Stimulated activated CD8-positive, alpha-beta memory T cell treated with anti-CD3 and anti-CD28 coated beads, Interleukin-7, amount 100 ng/mL, for 24 hours (primary cell): ENCODE measurements at places on chromosomes 1 and 21.

GRCh38 chr1:116472431-116472961 lies 98.3 kb downstream of the CD58 start:
- no peak for DNase-seq

DNA sequence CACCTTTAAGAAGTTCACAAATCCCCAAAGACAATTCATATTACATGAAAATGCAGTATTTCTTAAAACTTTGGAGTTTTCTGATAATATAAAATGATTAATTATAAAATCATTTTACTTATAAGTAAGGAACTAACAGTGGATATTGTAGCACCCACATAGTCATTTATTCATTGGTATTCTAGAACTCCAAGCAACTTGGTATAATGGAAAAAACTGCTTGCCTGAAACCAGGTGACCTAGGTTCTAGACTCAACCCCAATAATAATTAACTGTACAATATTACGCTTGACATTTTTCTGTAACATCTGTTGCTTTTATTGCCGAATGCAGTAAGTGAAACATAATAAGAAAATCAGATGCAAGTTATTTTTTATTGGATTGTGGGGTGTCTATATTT lies 2.4 kb downstream of the PLA2G4A start:
- DNase-seq = no peak

GRCh38 chr21:44549525-44550211 lies 1.6 kb downstream of the KRTAP10-2 start:
- no peak for DNase-seq

GRCh38 chr21:15355066-15355465 lies 290.3 kb upstream of the NRIP1 start:
- no peak for DNase-seq

DNA sequence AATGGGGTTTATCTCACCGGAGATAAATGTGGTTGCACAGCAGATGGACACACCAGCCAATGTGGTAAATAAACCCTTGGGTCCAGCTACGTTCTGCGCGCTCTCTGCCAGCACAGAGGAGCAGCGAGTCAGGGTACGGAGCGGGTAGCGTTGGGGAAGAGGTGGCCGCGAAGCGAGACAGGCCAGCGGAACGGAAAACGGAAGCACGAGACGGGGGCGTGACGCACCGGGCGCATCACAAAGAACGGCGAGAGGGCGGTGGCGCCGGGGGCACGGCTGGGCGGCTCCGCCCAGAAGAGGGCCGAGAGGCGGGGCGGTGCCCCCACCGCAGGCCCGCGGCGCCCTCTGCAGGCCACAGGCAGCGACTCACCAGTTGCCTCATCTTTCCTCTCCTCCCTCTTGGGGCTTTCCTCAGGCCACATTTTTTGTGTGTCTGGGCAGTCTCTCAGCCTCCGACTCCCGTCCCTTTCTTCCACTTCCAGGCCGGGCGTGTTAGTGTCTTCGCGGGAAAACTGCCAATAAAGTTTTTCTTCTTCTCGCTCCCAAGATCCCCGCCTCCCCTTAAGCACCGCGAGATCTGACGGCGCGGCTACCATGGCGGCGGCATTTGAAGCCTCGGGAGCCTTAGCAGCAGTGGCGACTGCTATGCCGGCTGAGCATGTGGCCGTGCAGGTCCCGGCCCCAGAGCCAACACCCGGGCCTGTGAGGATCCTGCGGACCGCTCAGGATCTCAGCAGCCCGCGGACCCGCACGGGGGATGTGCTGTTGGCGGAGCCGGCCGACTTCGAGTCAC lies at the start of gene DDX20:
Gene DDX20, plus strand, starts transcription at position 571 of the 793 bp plus-strand sequence. Its CDS starts 24 bp downstream, at position 595.
- peak; percentile 84 for DNase-seq

DNA sequence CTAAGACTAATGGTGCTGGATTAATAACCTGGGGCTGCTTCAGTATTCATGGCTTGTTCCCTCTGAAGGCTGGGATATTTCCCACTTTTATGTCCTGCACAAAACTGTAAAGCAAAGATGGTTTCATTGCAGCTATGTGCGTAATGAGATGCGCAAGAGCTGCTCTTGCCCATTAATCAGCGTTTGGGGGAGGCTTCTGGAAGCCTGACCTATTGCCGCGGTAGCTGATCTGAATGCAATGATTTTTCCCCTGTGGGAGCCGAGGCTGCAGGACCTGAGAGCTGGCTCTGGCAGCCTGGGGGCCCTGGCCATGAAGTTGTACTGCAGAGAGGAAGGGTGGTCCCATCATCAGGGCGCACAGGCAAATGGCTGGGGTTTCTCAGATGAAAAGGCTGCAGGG lies 239.8 kb downstream of the CAMTA1 start:
- DNase-seq = no peak

DNA sequence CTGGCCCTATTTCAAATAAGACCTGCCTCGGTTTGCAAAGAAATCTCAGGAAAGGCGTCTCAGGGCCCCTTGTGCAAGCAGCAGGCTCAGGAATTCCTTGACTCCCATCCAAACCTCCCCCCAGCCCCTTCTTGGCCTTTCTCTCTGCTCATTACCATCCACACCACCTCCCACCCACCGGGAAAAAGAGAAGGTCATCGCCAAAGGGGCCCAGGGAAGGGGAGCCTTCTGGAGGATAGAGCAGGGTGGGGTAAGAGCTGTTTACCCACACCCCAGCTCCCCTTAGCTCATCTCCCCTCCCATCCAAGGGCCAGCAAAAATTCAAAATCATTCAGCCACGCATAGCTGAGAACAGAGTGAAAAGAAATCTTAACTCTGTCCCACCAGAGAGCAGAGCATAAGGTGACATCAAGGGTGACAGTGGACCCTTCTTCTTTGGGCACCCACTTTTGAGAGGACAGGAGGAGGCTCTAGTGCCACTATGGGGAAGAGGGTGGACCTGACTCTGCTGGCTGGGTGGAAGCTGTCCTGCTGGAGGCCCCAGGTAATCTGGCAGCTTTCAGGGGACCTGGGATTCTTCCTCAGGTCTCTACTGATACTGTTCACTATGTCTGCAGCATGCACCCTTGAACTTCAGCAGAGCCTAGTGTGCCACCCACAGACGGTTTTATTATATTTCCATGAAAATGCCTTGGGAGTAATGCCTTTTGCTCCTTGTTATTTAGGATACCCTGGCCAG lies 3.9 kb upstream of the WNT2B start:
- no peak for DNase-seq

DNA sequence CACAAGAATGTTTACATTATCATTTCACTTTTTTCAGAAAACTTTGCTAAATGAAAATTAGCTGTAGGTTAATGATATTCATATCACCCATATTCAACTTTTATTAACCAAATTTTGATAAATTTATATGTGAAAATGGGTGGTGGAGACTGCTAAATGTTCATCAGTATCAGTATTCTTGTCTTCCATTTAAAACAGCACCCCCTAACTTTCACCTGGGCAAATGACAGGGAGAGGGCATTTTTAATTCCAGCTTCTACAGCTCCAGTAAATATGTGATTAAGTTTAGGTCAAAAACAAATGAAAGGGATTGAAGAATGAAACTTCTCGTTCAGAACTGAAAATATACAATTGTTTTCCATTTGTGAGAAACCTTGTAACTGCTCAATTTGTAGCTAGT lies 722.2 kb downstream of the KCNT2 start:
- no peak for DNase-seq

DNA sequence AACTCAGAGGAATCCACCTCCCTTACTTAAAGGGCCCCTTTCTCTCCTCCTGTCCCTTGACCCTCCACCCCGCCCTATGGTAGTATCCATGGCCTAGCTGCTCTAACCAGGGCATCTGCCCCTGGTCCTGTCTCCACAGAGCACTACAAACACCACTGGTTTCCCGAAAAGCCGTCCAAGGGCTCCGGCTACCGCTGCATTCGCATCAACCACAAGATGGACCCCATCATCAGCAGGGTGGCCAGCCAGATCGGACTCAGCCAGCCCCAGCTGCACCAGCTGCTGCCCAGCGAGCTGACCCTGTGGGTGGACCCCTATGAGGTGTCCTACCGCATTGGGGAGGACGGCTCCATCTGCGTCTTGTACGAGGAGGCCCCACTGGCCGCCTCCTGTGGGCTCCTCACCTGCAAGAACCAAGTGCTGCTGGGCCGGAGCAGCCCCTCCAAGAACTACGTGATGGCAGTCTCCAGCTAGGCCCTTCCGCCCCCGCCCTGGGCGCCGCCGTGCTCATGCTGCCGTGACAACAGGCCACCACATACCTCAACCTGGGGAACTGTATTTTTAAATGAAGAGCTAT lies 1.7 kb downstream of the BTG2 start:
- no peak for DNase-seq

- no peak for DNase-seq
These were observed 123.5 kb downstream of the PTPN14 start for GRCh38 chr1:214427871-214428277.

DNA sequence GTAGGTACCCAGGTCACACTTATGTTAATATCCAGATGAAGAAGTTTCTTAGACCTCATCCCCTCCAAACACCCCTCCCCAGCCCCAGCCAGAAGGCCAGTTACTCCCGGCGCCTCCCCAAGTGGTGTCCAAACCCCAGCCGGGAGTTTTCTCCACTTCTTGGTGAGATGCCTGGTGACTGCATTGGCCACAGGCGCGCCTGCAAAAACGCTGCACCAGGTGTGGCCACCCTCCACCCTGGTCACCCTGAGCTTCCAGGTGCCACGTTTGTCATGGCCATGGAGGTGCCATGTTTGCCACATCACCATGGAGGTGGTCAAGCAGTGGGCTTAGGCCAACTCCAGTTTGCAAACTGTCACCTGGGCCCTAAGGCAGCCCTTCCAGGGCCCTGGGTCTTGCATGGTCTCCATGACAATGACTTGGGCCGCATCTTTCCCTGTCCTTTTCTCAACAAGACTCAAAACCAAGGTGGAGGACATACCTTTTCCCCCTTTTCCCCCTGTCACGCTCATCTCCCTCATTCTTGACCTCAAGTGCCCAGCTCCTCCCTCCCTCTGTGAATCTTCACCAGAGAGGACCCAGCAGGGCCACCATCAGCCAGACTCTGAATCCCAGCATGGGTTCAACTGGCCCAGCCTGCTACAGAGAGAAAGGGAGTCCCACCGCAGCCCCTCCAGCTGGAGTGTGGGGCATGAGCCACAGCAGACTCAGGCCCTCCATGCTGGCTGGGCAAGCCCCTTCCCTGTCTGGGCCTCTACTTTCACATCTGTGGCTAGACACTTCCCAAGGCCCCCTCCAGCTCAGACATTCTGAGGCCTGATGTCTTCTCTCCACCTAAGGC lies 125.9 kb upstream of the ZBTB40 start:
- DNase-seq = no peak

DNA sequence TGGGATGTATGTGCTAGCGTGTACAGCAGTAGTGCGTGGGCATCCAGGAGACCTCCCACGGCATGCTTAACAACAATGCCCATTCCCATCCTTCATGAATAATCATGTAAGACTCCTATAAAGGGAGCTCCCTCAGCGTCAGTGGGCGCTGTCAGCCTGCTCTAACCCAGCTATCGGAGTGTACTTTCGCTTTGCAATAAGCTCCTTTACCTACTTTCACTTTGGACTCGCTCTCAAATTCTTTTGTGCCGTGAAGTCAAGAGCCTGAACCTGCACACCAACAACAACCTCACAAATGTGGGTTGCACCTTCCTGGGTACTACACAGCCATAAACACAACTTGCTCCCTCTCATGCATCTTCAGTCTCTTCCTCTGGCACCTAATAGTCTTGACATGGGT lies 114.8 kb upstream of the PAXBP1 start:
- DNase-seq = no peak

GRCh38 chr1:25924454-25924853 lies 18.2 kb upstream of the STMN1 start:
- DNase-seq = no peak

GRCh38 chr1:23559985-23560741 lies 862 bp upstream of the ID3 start:
- DNase-seq = no peak

DNA sequence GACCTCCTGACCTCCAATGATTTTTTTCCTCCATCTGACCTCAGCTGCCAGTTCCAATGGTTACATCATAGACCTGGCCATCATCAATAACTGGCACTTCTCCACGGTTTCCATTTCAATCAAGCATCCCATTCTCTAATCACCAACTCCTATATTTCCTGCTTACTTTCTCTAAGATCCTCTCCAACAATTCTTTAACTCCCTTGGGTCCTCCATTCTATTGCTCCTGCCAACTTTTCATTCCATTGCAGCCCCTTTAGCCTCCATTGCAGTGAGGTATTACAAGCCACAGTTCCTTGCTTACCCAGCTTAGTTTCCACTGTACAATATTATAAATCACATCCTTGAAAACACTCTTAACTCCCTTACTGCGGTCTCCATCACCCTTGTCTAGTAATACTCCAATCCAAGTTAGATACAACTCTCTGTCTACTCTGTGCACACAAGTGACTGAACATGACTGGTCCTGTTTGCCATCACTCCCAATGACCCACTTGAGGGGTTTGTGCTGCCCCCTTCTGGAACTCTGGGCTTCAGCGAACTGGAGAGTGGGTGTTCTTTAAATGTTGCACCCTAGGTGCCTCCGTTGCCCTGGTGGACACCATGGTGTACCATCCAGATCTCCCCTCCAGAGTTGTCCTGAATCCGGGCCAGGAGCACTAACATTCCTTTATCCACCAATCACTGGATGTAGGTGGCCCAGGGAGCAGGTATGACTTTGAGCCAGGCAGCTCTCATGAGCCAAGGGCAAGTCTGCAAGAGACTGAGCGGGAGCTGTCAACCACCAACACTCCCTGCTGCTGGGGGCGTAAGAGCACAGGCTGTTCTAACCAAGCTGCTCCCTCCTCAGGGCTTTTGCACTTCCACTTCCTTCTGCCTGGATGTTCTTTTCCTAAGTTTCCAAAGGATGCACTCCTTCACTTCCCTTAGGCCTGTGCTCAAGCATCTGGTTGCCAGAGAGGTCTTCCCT lies 3.7 kb upstream of the FNDC7 start:
- peak; percentile 22 for DNase-seq

GRCh38 chr1:23483321-23484252 lies at the start of gene ASAP3:
TSS of gene ASAP3 (minus strand) at chr1:23484179. CDS start at chr1:23484133, 46 bp downstream.
- no peak for DNase-seq

DNA sequence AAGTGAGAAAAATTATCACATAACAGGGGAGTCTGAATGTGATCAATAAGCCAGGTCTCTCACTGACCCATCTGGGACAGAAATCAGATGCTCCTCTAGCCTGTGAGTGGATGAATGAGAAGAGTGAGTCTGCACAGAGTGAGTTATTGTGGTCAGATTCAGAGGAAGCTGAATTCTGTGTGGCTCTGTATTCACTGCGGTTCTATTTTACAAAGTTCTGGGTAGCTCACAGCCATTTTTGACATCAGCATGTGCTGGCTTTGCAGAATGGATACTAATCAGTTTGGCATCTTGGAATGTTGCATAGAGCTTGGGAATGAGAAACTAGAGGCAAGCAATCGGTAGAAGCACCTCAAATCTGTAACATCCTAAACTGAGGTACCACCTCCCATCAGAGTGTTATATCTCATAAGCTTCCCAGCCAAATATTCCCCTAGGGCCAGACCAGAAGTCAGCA lies 3.8 kb downstream of the COLGALT2 start:
- no peak for DNase-seq

DNA sequence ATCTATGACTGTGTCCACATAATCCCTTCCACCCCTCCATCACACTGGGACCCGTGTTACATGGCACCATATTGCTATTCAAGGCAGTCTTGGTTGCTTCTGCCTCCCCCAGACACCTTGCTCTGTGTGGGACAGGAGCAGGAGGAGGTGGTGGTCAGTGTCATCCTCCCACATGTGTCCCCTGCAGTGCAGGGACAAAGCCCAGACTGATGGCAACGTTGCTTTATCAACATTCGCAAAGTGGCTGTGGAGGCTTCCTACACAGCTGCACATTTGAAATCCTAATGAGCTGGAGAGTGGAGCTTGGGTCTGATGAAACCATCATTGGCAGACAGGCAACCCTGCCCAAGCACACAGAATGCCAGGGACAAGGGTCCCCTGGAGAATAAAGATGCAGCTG lies 26.2 kb downstream of the TRIM67 start:
- no peak for DNase-seq

GRCh38 chr1:31427322-31427721 lies 14.3 kb downstream of the SERINC2 start:
- DNase-seq = no peak
